ENCODE measurements at places on chromosomes 11 and 22.
A peak's percentile ranks its signal among the peaks of the same experiment; 100 is the strongest.

DNA sequence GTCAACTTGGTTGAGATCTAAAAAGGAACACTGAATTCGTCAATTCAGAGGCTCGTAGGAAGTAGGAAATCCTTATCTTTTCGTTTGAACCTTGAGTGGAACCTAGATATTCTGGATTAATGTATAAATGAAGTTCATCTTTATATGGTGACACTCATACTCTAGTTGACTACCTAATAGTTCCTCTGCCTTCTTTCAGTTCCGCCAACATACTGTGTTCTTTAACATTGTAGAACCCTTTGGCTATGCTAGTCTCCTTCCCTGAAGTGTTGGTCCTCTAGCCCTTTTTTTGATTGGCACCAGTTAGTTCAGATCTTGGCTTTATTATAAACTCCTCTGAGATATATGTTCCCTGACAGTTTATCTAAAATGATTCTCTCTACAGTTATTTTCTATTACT is 1.5 kb downstream of the ATM start:
- no peak overlapping the region for H3K4me3 ChIP-seq
- H3K27me3 ChIP-seq, result no peaks in the 10 kb centered on the region
- H3K27ac ChIP-seq, result no peak overlapping the region
- peaks cover 61% of the 10 kb centered on the region for H3K4me1 ChIP-seq

- no peaks in the 10 kb centered on the region for H3K4me1 ChIP-seq
- no peak overlapping the region for H3K4me3 ChIP-seq
- no peak overlapping the region for H3K27ac ChIP-seq
Observed at GRCh38 chr11:24844406-24844805, 347.6 kb downstream of the LUZP2 start.

DNA sequence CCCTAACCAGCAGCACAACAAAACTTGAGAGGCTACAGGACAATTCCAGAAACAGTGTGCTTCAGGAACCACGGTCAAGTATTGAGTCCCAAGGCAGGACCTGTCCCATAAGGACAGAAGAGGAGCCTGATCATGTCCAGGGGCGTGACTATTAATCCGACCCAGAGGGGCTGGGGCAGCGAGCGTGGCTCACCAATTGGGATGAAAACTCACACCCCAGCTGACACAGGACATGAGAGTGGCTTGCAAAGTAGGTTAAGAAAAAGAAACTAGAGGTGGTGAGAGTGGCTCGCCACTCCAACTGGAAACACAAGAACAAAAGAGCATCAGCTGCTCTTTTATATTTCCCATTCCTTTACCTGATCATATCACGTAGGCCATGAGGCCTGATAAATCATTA is 16.0 kb upstream of the FEZ1 start:
- no peak for DNase-seq
- H3K36me3 ChIP-seq, result peaks cover 16% of the 10 kb centered on the region
- H3K27ac ChIP-seq, result peak overlapping the region; percentile 98
- peaks cover 53% of the 10 kb centered on the region for H3K4me1 ChIP-seq
- H3K4me3 ChIP-seq, result peak overlapping the region; percentile 4

DNA sequence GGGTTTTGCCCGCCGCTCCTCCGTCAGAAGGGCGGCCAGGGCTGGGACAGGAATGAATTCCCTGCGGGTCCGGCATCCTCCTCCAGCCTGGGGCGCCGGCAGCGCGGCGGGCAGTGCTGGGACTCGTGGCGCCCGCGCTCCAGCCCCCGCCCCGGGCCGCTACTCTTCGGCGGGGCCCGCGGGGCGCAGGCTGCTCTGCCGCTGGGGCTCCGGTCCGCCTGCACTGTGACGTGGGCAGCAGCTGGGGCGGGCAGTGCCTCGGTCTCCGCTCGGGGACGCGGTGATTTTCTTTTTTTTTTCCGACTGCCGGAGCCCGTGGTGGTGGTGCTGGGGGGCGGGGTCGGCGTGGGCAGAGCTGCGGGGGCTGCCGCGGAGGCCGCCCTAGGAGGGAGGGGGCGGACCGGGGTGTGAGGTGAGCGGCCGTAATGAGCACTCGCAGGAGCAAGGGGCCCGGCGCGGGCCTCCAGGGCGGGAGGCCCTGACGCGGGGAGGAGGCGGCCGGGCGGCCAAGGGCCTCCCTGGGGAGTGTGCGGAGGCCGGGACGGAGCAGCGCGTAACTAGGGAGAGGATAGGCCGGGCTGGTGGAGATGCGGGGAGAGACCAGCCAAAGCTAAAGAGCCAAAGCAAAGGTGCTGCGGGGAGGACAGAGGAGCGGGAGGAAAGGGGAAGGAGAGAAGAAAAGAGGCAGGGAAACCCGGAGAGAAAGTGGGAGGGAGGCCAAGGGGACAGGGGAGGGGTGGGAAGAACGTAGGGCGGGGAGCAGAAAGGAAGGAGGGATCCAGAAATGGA is 73.3 kb upstream of the ZBED5 start:
- H3K27me3 ChIP-seq, result peaks cover 70% of the 10 kb centered on the region
- H3K27ac ChIP-seq, result no peak overlapping the region
- peak overlapping the region; percentile 85 for H3K4me3 ChIP-seq
- peaks cover 6% of the 10 kb centered on the region for H3K36me3 ChIP-seq
- DNase-seq, result peak; percentile 11

DNA sequence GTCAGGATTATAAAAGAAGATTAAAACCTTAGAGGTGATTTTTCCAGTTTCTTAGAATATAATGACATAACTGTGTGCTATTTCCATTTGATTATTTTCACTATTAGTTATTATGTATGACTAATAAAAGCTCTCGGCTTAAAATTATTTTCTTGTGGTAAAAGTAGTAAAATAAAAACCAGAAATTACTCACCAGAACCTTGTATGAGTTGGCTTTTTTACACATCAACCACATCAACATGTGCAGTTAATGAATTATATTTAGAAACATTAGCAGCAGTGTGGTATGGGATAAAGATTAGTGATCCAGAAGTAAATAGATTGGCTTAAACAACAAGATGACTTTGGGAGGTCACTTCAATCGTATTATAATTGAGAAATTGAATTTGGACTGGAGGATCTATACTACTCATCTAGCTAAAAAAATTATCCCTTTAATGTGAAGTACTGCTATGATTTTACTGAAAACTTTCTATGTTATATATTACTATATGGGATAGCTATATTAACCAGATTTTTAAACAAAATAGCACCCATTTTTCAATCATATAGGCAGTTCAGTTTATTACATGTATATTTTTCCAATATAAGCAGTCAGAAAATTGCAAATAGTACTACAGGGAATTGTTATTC is 2.8 kb upstream of the BCO2 start:
- DNase-seq, result no peak
- H3K36me3 ChIP-seq, result no peaks in the 10 kb centered on the region
- no peak overlapping the region for H3K27ac ChIP-seq
- H3K4me3 ChIP-seq, result no peak overlapping the region

- no peak for DNase-seq
- H3K4me3 ChIP-seq, result no peak overlapping the region
- H3K4me1 ChIP-seq, result peaks cover 15% of the 10 kb centered on the region
- H3K36me3 ChIP-seq, result peaks cover 3% of the 10 kb centered on the region
- H3K27ac ChIP-seq, result no peak overlapping the region
Observed at GRCh38 chr22:38796262-38796957, 2.5 kb upstream of the DNAL4 start.

DNA sequence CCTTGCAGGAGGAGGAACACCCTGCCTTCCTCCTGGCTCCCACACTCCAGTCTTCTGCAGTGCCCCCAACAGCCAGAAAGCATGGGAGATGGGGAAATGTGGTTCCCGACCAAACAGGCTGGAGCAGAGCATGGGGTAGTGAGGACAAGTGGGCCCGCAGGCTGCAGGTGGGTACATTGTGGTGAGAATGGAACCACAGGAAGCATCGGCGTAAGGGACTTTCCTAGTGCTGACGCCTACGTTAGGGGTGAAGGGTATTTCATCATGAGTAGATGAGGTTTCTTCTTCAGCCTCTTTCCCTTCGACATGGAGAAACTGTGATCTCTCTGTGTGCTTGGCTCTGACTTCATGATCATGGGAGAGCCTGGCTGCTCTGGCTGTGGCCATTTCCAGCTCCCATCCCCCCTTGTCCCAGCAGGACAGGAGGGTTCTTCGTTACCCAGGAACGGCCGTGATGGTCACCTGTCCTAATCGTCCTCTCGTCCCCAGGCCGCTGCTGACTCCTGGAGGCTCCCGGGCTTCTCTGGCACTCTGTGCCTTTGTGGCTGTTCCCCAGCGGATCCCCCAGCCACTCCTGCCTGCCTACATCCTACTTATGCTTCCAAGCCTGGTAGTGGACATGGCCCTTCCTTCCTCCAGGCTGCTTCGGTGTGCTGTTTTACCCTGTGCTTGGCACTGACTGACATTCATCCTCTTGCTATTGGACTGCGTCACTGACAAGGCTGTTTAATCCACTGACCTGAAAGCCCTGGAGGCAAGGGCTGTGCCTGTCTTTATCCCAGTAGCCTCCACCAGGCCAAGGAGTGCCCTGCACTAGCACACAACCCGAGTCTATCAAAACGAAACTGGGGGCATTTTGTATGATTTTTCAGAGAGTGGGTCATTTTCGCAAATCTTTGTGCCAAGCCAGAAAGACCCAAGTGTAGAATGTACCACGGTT is 65.2 kb upstream of the CECR2 start:
- H3K27ac ChIP-seq, result peak overlapping the region; percentile 95
- DNase-seq, result peak; percentile 32
- peaks cover 14% of the 10 kb centered on the region for H3K4me1 ChIP-seq
- H3K4me3 ChIP-seq, result peak overlapping the region; percentile 75
- H3K36me3 ChIP-seq, result no peaks in the 10 kb centered on the region

- H3K4me3 ChIP-seq, result peak overlapping the region; percentile 69
- peak overlapping the region; percentile 95 for H3K27ac ChIP-seq
- peak; percentile 67 for DNase-seq
- peaks cover 25% of the 10 kb centered on the region for H3K36me3 ChIP-seq
Observed at GRCh38 chr22:50247748-50248147, 2.9 kb upstream of the TUBGCP6 start.

DNA sequence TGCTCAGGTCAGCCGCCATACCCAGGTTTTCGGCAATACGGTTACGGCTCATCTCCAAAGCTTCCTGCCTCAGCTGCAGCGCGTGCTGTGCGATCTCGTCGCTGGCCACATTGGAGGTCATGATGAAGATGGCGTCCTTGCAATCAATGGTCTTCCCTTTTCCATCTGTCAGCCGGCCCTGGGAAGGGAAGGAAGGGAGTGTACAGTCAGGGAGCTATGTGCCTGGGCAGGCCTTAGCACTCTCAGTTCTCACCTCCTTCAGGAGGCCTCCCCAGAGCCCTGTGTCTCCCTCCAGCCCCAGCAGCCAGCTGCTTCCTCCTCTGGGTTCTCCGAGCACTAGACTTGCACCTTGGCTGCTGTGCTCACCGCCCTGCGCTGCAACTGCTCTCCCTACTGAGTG is 51.5 kb upstream of the PHOX2A start:
- H3K27ac ChIP-seq, result peak overlapping the region; percentile 44
- no peaks in the 10 kb centered on the region for H3K27me3 ChIP-seq
- no peak overlapping the region for H3K4me3 ChIP-seq

DNA sequence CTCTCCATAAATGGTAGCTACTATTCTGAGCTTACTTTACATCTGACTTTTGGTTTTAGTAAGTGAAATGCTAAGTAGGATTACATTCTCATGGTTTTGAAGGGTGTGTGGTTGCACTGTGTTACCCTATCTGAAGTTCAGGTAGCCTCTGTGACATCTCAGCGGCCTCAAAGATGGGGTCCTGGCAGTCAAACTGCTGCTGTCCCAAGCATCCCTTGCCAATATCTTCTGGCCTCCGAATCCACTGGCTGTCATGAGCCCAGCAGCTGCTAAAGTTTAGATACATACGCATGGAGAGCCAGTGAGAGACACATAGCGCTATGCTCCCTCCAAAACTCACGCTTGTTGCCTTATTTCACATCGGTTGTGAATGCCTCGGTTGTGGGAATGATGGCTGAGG is 34.9 kb downstream of the UBASH3B start:
- H3K4me3 ChIP-seq, result peak overlapping the region; percentile 65
- H3K27ac ChIP-seq, result peak overlapping the region; percentile 84
- DNase-seq, result no peak
- no peaks in the 10 kb centered on the region for H3K36me3 ChIP-seq
- H3K4me1 ChIP-seq, result peaks cover 32% of the 10 kb centered on the region
- H3K27me3 ChIP-seq, result no peaks in the 10 kb centered on the region

GRCh38 chr22:24165673-24166072 is 15.6 kb upstream of the SUSD2 start:
- no peak overlapping the region for H3K4me3 ChIP-seq
- H3K4me1 ChIP-seq, result peaks cover 25% of the 10 kb centered on the region
- peaks cover 57% of the 10 kb centered on the region for H3K36me3 ChIP-seq
- H3K27me3 ChIP-seq, result no peaks in the 10 kb centered on the region
- H3K27ac ChIP-seq, result peak overlapping the region; percentile 51

GRCh38 chr22:31683181-31684105 is 21.4 kb upstream of the PISD start:
- peaks cover 42% of the 10 kb centered on the region for H3K36me3 ChIP-seq
- no peaks in the 10 kb centered on the region for H3K4me1 ChIP-seq
- H3K4me3 ChIP-seq, result no peak overlapping the region
- no peaks in the 10 kb centered on the region for H3K27me3 ChIP-seq

DNA sequence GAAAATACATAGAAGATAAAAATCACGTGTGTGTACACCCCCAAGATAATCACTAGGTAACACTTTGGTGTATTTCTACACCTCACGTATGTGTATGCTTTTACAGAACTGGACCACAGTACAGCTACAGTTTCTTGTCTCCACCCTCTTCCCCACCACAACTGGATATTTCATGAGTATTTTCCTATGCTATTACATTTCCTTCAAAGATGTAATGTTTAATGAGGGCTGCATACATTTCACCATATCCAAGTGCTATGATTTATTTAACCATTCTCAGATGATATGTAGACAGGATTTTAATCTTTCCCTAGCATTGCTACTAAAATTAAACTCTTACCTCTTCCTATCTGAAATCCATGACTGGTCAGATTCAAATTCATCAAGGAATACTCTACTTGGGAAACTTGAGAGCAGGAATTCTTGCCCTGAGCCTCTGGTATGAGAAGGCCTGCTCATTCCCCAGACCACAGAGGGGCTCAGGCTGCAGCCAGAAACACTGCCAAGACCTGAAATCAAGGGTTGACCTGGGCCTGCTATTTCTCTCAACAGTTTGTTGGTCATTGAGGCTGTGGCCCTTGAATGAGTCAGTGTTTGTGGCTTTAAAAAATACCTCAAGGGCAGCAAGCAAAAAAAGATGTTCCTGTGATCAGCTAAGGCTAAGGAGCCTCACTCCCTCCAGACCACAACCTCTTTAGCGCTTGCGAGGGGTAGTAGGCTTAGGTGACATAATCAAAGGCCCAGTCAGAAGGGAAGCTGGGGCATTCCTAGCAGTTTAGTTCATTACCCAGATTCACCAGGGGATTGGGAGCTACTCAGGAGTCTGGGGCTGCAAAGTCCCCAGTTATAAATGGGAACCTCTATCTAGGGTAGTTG is 55.5 kb downstream of the ABTB2 start:
- no peak overlapping the region for H3K4me3 ChIP-seq
- DNase-seq, result no peak
- no peaks in the 10 kb centered on the region for H3K27me3 ChIP-seq
